ENCODE measurements at places on chromosomes 3 and 15.
A peak's percentile ranks its signal among the peaks of the same experiment; 100 is the strongest.

DNA sequence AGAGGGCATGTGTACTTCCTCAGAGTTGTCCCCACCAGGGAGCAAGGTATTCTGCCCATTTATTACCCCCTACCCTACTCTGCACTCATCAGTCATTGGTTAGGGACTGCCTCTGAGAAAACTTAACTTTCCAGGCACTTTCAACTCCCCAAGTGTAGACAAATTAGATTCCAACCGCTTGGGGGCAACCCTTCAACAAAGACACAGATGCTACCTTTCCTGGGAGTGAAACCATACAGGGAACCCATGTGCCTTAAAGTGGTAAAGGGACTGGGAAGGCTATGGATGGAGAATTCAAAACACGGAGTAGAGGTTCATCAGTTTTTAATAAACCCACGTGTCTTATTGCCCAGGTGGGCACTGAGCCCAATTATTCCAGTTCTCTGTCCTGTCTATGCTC lies 19.4 kb upstream of the UBE2E2 start:
- DNase-seq = no peak

DNA sequence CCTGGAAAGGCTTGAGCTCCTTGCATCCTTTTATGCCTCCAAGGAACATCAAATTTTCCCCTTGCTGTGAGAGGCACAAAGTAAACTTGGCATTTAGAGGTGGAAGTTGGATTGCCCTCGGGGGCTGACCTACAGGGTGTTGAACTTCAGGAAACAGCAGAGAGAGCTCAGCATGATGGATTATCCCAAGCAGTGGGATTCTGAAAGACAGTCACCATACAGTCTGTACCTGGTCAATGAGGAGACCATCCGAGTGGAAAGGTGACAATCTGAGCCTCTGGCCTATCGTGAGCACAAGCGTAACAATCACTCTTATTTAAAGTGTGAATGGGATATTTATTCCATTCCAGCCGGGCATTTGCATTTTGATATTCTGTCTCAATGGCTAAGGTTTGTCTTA lies 105.6 kb upstream of the NECTIN3 start:
- DNase-seq = no peak

- DNase-seq = no peak
Measured at GRCh38 chr3:133368371-133369067, 31.3 kb upstream of the BFSP2 start.

DNA sequence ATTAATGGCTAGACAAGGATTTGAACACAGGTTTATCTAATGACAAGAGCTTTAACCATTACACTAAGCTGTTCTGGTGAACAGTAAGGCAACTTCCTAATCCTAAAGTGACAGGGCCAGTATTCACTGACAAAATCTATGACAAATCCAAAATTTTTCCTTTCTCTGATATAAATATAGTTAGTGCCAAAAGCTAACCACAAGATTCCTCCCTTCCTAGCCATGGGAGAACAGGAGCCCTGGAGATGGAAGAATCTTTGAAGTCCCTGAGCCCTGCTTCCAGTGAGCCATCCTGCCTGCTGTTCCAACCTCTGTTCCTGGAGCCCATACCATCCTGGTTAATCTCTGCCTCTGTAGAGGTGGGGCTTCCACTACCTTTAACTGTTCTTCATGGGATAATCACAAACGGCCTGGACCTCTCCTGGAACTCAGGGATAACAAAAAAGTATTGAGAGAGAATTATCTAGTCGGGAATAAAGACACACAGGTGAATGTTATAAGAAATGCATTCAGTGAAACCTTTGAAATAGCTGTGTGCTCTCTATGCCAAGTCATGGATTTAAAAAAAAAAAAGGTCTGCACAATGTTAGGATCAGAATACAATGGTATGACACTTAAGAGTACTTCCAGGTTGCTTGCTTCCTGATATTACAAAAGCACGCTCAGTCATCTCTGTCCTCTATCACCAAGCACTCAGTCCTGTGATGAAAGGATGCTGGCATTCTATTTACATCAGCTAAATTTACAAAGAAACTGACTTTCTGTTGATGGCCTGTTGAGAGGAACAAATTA lies 235.8 kb downstream of the SUCLG2 start:
- DNase-seq = no peak

DNA sequence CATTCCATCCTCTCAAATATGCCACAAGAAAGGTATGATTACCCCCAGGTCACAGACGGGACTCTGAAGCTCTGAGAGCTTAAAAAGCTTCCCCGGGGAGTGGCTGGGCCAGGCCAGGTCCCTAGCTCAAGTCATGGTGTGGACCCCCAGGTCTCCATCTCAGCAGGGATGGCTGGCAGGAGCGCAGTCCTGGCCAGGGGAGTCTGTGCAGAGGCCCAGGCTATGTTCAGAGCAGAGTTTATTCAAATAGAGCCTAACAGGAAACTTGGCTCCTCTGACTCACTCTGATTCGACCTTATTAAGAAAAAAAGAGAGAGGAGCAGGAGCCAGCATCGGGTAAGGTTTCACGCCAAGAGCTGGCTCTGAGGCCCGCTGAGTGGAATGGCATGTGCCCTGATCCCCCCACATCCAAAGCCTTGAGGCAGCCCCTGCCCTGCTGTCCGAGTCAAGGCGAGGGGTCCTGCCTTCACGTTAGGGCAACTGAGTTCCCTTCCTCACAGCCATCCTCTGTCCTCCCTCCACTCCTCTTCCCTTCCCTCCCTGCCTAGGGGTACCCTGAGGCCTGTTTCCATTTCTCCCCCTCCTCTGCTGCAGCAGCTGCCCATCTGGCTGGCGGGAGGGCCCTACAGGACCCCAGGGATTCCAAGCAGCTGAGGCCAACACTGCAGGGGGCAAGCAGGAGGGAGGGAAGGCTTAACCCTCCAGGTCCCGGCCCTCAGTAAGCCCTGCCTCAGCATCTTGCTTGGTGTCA lies 1.9 kb upstream of the LOXL1 start:
- DNase-seq = peak; percentile 32

- no peak for DNase-seq
Measured at GRCh38 chr3:24496529-24497482, 2.2 kb upstream of the THRB start.

DNA sequence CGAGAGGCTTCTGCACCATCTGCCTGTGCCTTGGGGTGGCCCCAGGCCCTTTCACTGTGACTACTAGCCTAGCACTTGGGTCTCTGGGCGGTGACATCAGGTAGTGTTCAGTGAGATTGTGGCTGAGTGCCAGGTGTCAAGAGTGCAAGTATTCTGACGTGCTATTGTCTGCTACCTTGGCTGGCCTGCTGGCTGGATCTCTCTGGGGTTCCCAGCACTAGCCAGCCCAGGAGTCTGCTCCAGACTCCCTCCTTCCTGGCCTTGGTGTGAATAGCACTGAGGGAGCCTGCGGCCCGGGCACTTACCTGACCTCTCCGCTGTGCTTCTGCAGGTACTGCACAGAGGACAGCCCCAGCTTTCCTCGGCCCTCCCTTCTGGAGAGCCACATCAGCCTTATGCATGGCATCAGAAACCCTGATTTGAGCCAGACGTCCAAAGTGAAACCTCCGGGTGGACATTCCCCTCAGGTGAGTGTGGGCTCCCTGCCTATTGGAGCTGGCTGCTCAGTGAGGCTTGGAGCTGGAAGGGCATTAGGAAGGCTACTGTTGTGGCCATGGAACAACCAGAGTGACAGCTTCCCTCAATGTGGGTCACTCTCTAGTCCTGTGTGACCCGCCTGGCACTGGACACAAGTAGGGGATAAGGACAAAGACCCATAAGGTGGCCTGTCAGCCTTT lies 17.5 kb upstream of the ALPK3 start:
- no peak for DNase-seq

DNA sequence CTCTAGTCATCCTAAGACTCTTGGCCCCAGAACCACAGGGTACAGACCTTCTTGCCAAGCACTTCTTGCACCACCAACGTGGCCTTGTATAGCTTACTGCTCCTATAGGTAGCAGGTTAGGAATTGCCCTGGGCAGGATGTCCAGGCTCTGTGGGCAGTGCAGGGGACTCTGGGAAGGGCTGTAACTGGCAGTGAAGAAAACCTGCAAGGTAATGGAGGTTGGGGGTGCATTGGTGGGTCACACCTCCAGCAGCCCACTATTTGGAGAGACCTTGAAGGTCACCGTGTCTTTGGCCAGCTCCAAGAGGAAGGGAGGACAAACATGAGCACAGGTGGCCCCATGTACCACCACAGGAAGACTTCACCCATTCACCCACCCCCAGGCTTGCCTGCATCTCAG lies 21.3 kb upstream of the XYLB start:
- no peak for DNase-seq

GRCh38 chr15:71635735-71636134 lies 174.6 kb upstream of the NR2E3 start:
- DNase-seq = no peak

DNA sequence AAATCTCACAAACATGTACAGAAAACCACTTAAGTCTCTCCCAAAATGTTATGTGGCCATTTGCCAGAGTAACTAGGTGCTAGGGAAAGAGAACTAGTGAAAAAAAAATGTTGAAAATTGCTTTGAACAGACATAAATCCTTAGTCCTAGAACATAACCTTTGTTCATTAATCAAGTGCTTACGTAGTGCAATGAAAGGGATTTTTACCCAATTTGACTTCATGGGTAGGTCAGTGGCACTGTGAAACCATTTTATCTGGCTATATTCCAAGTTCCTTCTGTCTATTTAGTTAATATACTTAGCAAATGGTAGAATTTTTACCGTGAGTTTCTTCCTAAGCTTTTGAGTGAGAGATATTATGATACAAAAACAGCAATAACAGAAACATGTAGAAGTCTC lies 209.4 kb downstream of the DIPK2A start:
- no peak for DNase-seq

GRCh38 chr3:184757022-184757651 lies 45.3 kb upstream of the MAGEF1 start:
- DNase-seq = no peak

GRCh38 chr3:106485802-106486201 lies 617.0 kb upstream of the CBLB start:
- no peak for DNase-seq

DNA sequence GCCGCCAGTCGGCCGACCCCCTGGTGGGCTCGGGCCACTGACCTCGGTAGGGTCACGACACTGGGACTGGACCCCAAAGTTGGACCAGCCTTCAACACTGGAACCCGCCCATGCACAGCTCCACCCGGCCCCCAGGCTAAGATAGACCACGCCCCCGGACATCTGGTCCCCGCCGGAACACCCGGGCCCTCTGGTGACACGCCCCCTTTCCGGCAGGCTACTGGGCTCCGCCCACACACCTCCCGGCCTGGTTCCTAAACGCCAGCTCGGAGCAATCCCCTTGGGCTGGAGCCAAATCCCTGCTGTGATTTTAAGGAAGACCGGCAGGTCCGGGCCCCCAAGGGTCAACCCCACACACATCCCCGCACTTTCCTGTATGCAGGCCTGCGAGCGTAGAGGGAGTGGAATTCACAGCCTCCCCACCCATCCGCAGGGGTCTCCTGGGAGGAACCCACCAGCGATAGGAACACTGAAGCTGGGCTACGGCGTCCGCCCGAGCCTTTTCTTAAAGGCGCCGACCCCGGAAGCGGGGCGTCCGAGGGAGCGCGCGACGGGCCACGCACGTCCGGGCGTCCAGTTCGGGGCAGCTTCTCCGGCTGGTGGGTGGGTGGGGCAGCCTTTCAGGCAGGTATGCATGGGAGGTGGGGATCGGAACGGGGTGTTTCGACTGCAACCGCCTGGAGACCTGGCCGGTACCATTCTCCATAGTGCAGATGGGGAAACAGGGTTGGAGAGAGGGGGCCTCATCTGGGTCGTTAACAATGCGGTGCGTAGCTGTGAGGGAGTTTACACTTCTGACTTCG lies at the start of gene HEMK1:
Gene HEMK1, plus strand, starts transcription at position 576 of the 803 bp plus-strand sequence. CDS start 1,583 bp downstream, outside the sequence.
- peak; percentile 97 for DNase-seq

DNA sequence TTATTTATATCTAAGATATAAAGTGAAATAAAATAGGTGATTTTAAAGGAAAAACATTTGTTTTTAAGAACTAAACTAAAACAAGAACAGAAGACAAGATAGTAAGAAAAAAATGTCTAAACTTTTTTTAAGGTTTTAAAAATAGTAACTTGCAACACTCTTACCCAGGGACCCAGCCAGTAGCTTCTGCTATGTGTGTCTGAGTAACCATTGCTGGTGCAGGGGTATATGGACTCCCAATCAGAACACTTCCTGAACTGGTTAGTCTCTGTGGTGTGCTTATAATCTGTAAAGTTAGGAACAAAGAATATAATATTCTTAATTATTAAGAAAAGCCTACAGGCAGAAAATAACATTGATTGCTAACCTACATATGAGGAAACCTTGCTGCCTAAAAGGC lies 118.4 kb downstream of the ATP1B3 start:
- no peak for DNase-seq

DNA sequence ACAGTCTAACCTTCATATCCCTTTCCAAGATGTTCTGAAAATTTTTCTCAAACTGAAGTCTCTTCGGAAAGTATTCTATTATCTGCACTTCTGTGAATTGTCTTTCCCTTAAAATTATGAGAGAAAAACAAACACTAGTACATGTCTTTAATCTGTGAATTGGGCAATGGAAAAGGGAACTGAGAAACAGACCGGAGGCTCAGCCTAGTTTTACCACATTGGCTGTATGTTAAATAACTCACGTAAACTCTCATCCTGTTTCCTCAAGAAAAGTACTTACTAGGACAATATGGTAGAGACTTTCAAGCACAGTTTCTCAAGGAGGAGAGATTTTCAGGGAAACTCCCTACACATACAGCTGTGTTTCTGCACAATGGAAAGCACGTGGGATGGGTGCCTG lies 982.2 kb upstream of the SEMA6D start:
- DNase-seq = no peak

DNA sequence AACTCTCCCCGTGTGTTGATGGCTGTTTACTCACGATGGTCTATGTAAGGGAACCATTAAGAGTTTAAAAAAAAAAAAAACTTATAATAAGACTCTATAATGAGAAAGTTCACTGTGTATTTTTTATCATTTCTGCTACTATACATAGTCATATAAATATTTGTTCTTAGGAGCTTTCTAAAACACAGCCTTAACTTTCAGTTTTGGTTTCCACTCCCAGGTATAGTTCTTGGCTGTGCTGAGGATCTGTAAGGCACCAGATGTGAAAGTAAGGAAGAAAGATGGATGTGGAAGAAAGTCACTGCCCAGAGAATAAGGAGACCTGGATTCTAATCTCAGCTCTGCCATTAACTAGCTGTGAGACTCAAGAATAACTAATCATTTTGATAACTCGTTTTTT lies 101.9 kb upstream of the THBS1 start:
- DNase-seq = no peak

DNA sequence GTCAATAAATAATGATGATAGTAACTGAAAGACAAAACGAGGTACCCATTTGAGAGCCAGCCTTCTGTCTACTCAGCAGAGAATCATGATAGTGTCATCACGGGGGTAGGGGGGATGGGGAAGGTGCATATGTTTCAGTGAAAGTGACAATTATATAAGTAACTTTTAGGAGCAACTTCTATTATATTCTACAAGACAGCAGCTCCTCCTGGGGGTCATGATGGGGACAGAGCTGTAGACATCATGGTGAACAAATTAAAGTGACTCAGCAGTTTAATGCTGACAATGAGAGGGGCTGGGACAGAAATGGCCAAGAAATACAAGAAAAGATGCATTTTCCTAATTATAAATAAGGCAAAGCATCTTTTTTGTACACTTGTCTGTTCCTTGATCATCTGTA lies 11.8 kb downstream of the CAPN3 start:
- DNase-seq = no peak

All from CD4-positive, alpha-beta T cell treated with Interleukin-6 for 4 hours (primary cell).